ENCODE measurements at places on chromosomes 3 and 15. TPM values are rescaled to one million over a fixed set of nuclear protein-coding genes. Genes with fewer than 3 reads are reported as not detected.

Gene HGD
- total RNA-seq, result not detected

Gene HYAL3
- total RNA-seq, result 0.91 TPM

Gene CHL1
- 4.5 TPM for total RNA-seq

Gene PIGZ
- total RNA-seq, result 5.4 TPM

Gene RPL22L1
- 11.7 TPM for total RNA-seq

Gene IL1RAP
- 5.6 TPM for total RNA-seq

Gene DMXL2
- 7.2 TPM for total RNA-seq

Gene KCNMB3
- total RNA-seq, result 1.8 TPM

Gene MUSTN1
- 39.6 TPM for total RNA-seq

Gene SLCO3A1
- total RNA-seq, result 39.3 TPM

Gene OIP5
- not detected for total RNA-seq

Gene ZNF662
- total RNA-seq, result 4.8 TPM

Gene CACNA2D2
- 3.9 TPM for total RNA-seq

Gene ALDH1L1
- 45.9 TPM for total RNA-seq

Gene ISLR
- 10.7 TPM for total RNA-seq

Gene LRRFIP2
- total RNA-seq, result 126 TPM

Gene TGM5
- not detected for total RNA-seq

Gene LEKR1
- total RNA-seq, result 0.57 TPM

Gene GOLGA8J
- total RNA-seq, result 0.98 TPM

Gene IDH3A
- 445 TPM for total RNA-seq

Gene CD200
- 2.4 TPM for total RNA-seq

Gene CCDC51
- total RNA-seq, result 11.3 TPM

Gene ANKRD63
- 0.37 TPM for total RNA-seq

Gene CERS3
- total RNA-seq, result not detected

Gene CYP8B1
- not detected for total RNA-seq

Gene FBXL22
- 37.7 TPM for total RNA-seq

Gene SLC2A2
- not detected for total RNA-seq

Gene SERPINI1
- 17.1 TPM for total RNA-seq

Gene ULK3
- total RNA-seq, result 21.3 TPM

Gene AHSG
- total RNA-seq, result not detected

Gene C3orf85
- not detected for total RNA-seq

Gene SHC4
- 4.2 TPM for total RNA-seq

Gene FAM81A
- total RNA-seq, result 3.2 TPM

Gene POC1A
- total RNA-seq, result 2.1 TPM

Gene C2CD4A
- total RNA-seq, result not detected

Gene GPR62
- total RNA-seq, result not detected

Gene CKMT1B
- total RNA-seq, result 0.68 TPM

Gene PRSS50
- total RNA-seq, result 0.09 TPM

Gene DZIP1L
- 5.5 TPM for total RNA-seq

Gene PPP2R3A
- total RNA-seq, result 121 TPM

Gene TEX264
- 29.7 TPM for total RNA-seq

Gene NCK1
- 31.8 TPM for total RNA-seq

Gene ERICH6
- not detected for total RNA-seq

Gene PLA2G4D
- total RNA-seq, result not detected

Gene CEP19
- total RNA-seq, result 1.4 TPM
